GM06990 (cell line): ENCODE measurements at places on chromosomes 7 and 10.

DNA sequence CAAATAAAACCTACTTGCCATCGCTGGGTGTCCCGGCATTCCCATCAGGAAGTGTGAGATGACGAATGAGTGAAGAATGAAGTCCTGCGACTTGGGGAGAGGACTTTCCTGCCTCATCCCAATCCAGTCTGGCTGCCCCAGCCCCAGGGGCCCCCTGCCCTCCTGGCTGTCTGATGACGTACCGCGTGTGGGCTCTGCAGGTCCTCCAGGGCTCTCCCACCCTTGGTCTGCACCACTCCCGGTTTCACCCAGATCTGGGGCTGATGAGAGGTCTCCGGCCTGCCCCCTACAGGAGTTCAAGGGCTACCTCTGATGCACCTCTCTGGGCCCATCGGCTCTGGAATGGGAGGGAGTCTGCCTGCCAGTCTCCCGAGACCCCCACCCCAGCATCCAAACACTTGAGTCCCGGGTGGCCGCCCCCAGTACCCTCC, 9.8 kb downstream of the ATP6V1F start:
- DNase-seq, result no peak

GRCh38 chr7:122397381-122397780, 92.8 kb upstream of the FEZF1 start:
- DNase-seq, result no peak

GRCh38 chr7:106344861-106345260, 60.1 kb upstream of the NAMPT start:
- DNase-seq, result no peak

DNA sequence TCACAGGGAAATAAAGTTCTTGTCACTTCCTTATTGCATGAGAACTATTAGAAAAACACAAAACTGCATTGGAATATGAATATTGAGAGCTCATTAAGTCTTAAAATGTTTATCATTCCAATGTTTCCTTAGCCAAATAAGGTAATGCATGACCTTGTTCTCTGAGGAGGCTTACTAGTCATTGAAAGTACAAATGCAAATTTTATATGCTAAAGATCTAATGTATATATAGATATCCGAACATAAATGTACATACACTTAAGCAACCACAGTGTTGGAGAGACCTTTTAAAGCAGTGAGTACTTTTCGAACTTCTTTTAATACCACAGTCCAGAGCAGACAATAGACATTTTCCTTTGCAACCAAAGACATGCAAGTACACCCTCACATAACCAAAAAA, 96.1 kb downstream of the RELN start:
- DNase-seq, result no peak

GRCh38 chr10:131630772-131631258, 270.0 kb upstream of the PPP2R2D start:
- no peak for DNase-seq

DNA sequence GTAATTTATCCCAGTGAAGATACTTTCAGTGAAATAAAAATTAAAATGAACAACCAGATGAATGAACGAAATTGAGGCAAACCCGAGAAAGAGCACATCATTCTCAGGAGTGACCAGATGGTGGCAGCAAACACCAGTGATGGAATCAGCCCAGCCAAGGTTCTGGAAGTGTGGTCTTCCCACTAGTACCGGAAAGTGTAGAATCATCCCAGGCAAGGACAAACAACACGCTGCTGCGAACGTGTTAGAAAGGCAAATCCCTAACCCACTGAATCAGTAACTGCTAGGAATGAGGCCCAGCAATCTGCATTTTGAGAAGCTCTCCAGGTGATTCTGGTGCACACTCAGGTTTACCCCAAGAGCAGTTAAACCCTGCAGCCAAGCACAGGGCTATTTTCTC, 15.5 kb upstream of the SLC18A3 start:
- no peak for DNase-seq

- no peak for DNase-seq
Measured at GRCh38 chr10:129063212-129063611, 403.8 kb upstream of the MGMT start.

GRCh38 chr7:71868797-71869196, 543.3 kb downstream of the CALN1 start:
- DNase-seq, result peak; percentile 23

GRCh38 chr7:101784292-101785127, 32.9 kb upstream of the CUX1 start:
- no peak for DNase-seq

DNA sequence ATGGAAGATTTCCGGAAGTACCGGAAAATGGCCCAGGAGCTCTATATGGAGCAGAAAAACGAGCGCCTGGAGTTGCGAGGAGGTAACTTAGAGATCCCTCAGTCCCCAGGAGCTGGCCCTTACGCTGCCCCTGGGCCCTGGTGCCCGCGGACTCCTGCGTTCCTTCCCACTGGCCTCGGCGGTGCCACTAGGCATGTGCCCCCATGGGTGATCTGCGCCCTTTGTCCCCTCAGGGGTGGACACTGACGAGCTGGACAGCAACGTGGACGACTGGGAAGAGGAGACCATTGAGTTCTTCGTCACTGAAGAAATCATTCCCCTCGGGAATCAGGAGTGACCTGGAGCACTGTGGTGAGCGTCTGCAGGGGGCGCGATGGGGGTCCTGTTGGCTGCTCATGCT, 24.2 kb upstream of the CHST12 start:
- no peak for DNase-seq

- DNase-seq, result no peak
Measured at GRCh38 chr10:99875473-99875872, 93.0 kb downstream of the ABCC2 start.

DNA sequence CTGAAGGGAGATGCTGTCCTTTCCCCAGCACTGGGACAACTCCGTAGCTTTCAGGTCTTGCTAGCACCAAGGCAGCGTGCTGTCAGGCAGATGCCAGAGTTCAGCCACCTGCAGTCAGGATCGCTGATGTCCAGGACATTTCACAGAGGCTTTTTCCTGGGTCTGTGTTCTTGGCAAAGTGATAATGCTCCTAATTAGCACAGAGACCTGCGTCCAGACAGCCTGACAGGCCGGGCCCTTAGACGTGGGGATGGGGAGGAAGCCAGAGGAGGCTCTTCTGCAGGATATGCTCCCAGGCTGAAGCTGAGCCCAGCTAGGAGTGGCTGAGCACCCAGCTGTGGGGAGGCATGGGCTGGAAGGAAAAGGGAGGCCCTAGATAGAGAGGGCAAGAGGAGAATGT, 82.5 kb upstream of the TBX20 start:
- DNase-seq, result no peak

GRCh38 chr10:79023240-79024162, 45.3 kb upstream of the ZMIZ1 start:
- DNase-seq, result peak; percentile 43

DNA sequence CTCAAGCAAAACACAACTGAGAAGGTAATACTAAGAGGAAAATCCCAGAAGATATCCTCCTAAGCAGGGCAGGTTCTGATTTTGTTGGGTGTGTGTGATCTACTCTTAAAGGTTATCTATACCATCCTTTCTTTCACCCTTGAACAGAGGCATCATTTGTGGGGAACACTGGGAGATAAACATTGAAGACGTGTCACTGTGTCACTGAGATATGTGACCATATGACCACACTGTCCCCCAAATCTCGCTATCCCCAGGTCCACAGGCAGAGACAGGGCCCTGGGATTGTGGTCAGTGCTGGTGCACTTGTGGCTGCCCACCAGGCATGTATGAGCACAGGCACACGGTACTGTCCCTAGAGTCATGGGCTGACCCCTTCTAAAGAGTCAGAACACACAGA, 30.0 kb downstream of the TECTB start:
- no peak for DNase-seq

DNA sequence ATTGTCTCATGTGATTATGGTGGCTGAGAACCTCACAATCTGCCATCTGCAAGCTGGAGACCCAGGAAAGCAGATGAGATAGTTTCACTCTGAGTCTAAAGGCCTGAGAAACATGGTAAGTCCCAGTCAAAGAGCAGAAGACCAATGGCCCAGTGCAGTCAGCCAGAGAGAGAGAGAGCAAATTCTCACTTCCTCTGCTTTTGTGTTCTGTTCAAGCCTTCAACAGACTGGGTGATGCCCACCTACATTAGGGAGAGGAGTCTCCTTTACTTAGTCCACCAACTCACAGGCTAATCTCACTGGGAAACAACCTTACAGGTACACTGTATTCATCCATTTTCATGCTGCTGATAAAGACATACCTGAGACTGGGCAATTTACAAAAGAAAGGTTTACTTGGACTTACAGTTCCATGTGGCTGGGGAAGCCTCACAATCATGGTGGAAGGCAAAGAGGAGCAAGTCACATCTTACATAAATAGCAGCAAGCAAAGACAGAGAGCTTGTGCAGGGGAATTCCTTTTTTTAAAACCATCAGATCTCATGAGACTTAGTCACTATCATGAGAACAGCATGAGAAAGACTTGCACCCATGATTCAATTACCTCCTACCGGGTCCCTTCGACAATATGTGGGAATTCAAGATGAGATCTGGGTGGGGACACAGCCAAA, 4.7 kb upstream of the FRMPD2 start:
- peak; percentile 79 for DNase-seq

- DNase-seq, result no peak
Measured at GRCh38 chr7:39493934-39494333, 72.3 kb upstream of the YAE1 start.

DNA sequence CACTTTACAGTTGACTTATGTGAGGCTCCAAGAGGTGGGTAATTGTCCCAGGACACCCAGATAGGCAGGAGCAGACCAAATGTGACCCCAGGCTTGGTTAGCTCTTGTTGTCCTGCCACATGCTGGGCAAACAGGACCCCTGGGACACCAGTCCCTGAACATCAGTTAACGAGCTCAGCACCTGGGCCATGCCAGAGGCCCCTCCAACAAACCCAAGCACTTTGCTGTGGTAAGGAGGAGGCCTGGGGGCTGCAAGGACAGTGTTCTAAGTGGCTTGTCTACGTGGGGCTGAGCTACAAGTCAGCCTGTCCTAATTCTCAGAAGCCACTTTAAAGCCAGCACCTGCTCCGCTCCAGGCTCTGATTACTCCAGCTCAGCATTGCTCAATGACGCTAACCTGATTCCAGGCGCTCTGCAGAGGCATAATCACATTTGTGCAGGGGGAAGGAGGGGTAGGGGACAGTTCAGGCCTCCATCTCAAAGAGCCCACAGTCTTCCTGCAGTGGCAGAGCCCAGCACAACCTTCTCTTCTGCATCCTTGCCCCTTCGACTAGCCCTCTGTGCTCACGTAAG, 57.2 kb downstream of the DDC start:
- DNase-seq, result no peak

GRCh38 chr7:104156842-104157277, 51.0 kb downstream of the ORC5 start:
- DNase-seq, result no peak

DNA sequence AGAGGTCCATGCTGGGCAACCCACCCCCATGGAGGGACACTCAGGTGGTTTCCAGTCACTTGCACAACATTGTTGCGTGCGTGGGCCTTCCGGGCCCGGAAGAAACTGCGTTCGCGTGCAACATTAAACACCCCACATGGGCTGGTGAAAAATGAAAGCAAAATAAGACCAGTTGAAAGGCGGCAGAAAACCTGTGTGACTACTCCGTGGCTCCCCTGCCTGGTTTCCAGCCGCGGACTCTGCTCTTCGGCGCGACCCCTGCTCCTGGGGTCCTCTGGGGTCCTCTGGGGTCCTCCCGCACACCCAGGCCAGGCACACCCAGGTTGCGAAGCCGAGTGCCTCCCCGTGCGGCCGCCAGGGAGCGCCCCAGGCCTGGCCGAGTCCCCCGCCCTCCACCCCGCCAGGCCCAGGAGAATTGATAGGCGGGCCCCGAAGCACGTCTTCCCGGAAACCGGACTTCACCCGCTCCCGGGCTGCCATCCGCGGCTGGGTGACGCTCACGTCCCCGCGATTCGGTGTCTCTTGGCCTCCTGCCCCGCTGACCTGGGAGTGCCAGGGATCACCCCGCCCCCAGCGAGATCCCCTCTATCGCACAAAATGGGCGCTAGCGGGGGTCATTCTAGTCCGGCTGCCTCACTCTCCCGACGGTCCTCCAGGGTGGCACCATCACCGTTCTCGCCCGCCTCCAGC, 1.9 kb upstream of the SH2D4B start:
- peak; percentile 87 for DNase-seq

DNA sequence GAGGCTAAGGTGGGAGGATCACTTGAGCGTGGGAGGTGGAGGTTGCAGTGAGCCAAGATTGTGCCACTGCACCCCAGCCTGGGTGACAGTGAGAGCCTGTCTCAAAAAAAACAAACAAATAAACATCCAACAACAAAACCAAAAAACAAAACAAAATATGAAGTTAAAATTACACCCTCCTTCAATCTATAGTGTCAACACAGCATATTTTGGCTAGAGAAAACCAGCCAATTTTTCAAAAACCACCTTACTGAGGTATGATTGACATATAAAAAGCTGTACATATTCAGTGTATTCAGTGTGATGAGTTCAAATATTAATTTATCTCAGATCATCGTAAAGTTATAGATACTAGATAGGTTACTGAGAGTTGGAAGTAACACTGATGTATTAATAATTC, 102.4 kb downstream of the ICA1 start:
- DNase-seq, result no peak

GRCh38 chr10:123942114-123942861, 50.7 kb upstream of the CPXM2 start:
- no peak for DNase-seq

DNA sequence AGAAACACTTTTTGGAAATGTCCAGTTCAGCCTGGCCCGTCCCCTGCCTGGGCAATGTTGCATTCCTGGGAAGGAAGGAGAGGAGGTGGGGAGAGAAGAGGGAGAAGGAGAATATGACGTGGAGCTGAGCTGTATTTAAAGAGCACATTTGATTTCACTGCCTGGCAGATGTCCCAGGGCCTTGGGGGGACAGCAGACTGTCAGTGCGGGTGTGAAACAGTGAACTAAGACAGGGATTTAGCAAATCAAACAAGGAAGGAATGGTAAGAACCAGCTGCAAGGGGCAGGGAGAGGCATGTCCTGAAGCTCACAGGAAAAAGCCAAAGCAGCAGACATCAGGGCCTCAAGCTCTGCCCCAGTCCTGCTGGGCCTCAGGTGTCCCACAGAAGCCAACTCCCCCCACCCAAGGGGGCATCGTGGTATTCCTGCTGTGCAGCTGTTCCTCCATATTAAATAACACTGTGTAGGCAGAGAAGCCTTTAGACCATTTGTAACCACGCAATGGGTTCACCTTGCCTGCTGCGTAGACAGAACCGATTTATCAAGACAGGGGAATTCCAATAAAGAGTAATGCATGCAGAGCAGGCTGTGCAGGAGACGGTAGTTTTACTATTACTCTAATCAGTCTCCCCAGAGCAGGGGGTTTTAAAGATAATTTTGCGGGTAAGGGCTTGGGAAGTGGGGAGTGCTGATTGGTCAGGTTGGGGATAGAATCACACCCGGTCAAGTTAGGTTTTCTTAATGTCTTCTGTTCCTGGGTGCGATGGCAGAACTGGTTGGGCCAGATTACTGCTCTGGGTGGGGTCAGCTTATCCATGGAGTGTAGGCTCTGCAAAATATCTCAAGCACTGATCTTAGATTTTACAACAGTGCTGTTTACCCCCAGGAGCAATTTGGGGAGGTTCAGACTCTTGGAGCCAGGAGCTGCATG, 18.3 kb downstream of the LEP start:
- DNase-seq, result no peak

- DNase-seq, result no peak
Measured at GRCh38 chr10:63760034-63760707, 239.0 kb downstream of the REEP3 start.
